MCF 10A (cell line): ENCODE measurements at places on chromosomes 2 and 18.
A peak's percentile ranks its signal among the peaks of the same experiment; 100 is the strongest.

GRCh38 chr2:237665713-237666143 is 38.3 kb downstream of the LRRFIP1 start:
- DNase-seq: no peak

- peak; percentile 95 for DNase-seq
These were observed 112.1 kb downstream of the KLHL29 start for GRCh38 chr2:23497063-23497462.

- DNase-seq: no peak
These were observed 17.1 kb upstream of the ATOH8 start for GRCh38 chr2:85736456-85737355.

GRCh38 chr2:23867449-23867848 is 59.5 kb downstream of the ATAD2B start:
- DNase-seq: no peak

- no peak for DNase-seq
These were observed 72.3 kb downstream of the OTX1 start for GRCh38 chr2:63122921-63123320.

GRCh38 chr18:3624935-3625741 is 175.2 kb downstream of the TGIF1 start:
- DNase-seq: peak; percentile 92

DNA sequence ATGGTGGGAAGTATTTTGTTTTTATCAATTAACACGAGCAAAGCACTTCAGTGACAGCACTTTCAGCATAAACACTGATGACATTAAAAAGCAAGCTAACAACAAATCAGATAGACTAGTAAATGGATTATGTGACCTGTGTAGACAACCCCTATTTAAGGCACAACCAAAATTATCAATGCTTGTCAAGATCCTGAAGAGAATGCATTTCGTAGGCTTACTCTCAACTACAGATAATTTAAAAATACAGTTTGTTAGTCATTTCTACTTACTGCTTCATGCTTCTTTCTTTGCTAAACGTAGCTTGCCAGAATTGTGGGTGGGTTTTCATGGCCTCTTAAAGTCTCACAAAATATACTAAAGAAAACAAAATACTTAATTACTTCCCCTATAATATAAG is 3.4 kb downstream of the CSRNP3 start:
- no peak for DNase-seq

GRCh38 chr2:40032650-40033319 is 253.7 kb upstream of the THUMPD2 start:
- DNase-seq: peak; percentile 10
